ENCODE measurements at places on chromosomes 5 and 9.

DNA sequence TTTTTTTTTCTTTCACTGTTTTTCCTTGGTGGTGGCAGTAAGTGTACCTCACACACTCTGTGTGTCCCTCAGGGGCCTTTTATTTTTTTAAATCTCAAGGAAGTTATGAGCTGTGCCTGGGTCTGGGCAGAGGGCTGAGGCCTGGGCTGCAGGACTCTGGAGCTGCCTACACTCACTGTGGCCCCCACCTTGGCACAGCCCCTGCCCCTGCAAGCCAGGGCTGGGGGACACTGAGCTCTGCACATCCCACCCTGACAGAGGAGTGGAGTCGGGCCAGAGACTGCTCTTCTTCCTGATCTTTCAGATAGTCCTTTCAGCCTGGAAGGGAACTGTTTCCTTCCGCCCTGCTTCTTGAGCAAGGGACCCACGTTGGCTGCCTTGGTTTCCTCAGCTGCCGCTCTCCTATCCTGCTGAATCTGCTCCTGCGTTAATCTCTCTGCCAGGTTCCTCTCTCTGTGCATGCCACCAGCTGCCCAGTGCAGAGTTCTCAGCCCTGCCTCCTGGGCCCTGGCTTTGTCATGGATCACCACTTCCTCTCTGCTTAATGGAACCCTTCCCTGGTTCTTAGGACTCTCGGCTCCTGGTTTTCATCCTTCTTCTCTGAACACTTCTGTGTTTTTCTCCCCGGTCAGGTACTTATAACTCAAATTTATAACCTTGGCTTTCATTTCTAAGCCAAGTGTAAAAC, 502.3 kb downstream of the DIRAS2 start:
- no peak for DNase-seq

GRCh38 chr5:140005145-140005591, 37.9 kb downstream of the NRG2 start:
- no peak for DNase-seq

GRCh38 chr9:71822456-71822855, 54.1 kb upstream of the CEMIP2 start:
- no peak for DNase-seq

DNA sequence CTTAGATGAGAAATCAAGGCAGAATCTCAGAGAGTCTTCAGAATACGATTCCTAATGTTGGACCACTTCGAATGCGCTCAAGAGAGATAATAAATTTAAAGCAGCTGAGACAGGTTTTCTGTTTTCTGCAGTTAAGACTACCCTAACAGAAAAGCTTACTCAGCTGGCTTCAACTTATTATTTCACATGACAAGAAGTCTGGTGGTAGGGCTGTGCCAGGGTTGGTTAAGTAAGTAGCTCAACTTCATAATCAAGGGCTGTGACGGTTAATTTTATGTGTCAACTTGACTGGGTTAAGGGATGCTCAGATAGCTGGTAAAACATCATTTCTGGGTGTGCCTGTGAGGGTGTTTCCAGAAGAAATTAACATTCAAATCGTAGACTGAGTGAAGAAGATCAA, 3.8 kb downstream of the GPR150 start:
- DNase-seq, result no peak

- no peak for DNase-seq
Observed at GRCh38 chr9:33943389-33943788, 105.3 kb downstream of the UBAP2 start.

DNA sequence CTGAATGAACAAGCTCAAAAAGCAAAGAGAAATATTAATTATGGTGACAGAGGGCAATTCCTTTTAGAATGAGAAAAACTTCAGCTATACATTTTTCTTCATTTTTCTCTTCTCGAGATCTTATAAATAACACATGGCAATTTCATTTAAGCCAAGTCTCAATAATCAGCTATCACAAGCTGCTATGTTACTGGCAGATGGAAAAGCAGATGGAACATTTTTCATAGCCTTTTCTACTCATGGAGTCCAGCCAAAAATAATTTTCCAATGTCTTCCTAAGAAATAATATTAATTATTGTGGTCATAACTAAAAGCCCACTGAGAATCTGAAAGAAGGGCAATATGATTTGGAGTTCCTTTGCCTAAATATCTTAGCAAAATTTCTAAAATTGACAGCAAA, 35.6 kb downstream of the SKIC3 start:
- no peak for DNase-seq
